ENCODE measurements at places on chromosomes 11 and 22. TPM values are rescaled to one million over a fixed set of nuclear protein-coding genes. Genes with fewer than 3 reads are reported as not detected.

The TECTA gene
- 0.89 TPM for total RNA-seq

The PDGFB gene
- 8.8 TPM for total RNA-seq

The OR4C13 gene
- total RNA-seq = not detected

The SYT7 gene
- 1.1 TPM for total RNA-seq

The OR51B2 gene
- total RNA-seq = not detected

The FAM111B gene
- 5.8 TPM for total RNA-seq

The DMC1 gene
- total RNA-seq = 1.8 TPM

The LRRC51 gene
- 4.5 TPM for total RNA-seq

The TCN2 gene
- total RNA-seq = 33.3 TPM

The PIK3IP1 gene
- total RNA-seq = 152 TPM

The CRYBB1 gene
- 2.3 TPM for total RNA-seq

The ACTN3 gene
- not detected for total RNA-seq

The GAL3ST1 gene
- total RNA-seq = not detected

The MRGPRE gene
- not detected for total RNA-seq

The NLRP14 gene
- 1.5 TPM for total RNA-seq

The MMP11 gene
- total RNA-seq = 4.2 TPM

The APOL3 gene
- total RNA-seq = 82.7 TPM

The MIOX gene
- not detected for total RNA-seq
